ENCODE measurements at places on chromosomes 3 and 15.

DNA sequence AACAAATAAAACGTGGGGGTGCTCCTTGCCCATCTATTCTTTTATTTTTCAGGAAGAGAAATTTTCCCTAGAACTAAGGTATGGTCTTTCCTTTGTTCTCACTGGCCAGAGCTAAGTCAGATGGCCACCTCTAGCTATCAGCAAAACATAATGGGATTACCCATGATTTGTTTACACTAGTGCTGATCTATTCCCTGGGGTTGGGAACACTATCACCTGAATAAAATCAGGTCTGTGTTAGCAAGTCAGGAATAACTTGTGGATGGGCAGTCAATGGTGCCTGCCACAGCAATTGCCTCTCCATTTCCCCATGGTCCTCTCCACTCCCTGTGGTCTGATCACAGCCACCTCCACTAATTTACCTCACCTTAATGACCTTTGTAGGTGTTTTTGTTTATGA is 181.7 kb upstream of the CADPS start:
- no peak for DNase-seq

GRCh38 chr3:33834096-33834453 is 35.6 kb downstream of the PDCD6IP start:
- no peak for DNase-seq

GRCh38 chr15:29437888-29438702 is 168.5 kb upstream of the NSMCE3 start:
- no peak for DNase-seq

DNA sequence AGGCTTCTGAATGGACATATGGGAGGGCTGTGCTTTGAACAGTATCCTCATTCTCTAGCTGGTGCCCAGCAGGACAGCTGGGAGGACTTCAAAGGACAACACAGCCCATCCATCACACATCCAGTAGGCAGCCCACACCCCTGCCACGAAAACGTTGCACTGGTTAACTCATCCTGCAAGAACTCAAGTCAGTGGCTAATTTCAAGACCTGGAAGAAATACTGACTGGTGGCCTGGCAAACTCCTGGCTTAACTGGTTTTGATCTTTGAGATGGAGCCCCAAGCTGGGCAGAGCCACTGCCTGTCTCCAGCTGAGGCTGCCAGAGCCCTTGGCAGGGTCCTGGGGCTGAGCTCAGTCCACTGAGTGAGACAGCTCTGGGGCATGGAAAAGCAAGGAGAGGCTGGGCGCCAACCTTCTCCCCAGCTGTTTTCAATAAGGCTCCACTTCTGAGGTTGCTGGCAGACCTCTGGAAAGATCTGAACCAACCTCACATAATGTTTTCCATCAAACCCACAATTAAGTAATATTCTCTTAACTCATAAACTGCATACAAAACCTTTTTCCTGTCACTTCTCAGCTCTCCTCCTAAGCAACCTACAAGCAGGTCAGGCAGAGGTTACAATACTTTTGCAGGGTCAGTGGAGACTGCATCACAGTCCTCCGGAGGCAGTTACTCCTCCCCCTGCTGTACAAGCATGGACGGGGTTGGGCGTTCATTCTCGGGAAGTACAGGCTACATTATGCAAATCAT is 110.3 kb downstream of the MYLK start:
- no peak for DNase-seq

- no peak for DNase-seq
Measured at GRCh38 chr3:139394116-139394515, 4.7 kb upstream of the COPB2 start.

DNA sequence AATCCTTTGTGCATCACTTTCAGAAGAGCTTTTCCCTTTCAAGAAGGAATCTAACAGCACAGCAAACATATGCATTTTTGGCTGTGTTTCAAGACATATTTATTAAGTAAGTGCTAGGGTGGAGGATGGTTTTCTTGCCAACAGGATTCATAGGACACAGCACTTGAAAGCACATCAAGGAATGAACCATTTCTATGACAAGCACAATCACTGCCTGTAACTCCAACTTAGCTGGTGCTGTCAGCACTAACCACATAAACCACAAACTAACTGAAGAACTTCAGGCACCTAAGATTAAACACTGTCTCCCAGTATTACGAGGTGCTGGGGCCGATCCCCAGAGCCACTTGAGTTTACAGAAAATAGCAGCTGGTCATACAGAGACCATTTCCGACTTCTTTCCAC is 35.4 kb upstream of the SPRED1 start:
- no peak for DNase-seq
